ENCODE measurements at places on chromosomes 6 and 20.

- DNase-seq = peak; percentile 69
Observed at GRCh38 chr6:31497531-31498476, at the start of gene MICB. MICB (plus strand) TSS chr6:31498145; CDS start chr6:31498194, 49 bp downstream.

- DNase-seq = no peak
Observed at GRCh38 chr6:1659816-1660215, 50.1 kb downstream of the FOXC1 start.

- DNase-seq = no peak
Observed at GRCh38 chr6:132715204-132715603, 1.3 kb upstream of the VNN1 start.

GRCh38 chr6:97440590-97441176 lies 157.7 kb upstream of the MMS22L start:
- DNase-seq = no peak

- DNase-seq = no peak
Observed at GRCh38 chr6:98653179-98653578, 181.2 kb upstream of the POU3F2 start.

- DNase-seq = no peak
Observed at GRCh38 chr20:48215536-48215935, 430.3 kb upstream of the SULF2 start.

- no peak for DNase-seq
Observed at GRCh38 chr20:52270696-52271095, 79.1 kb upstream of the ZFP64 start.

GRCh38 chr6:82185948-82186535 lies 61.5 kb downstream of the IBTK start:
- no peak for DNase-seq

- DNase-seq = no peak
Observed at GRCh38 chr20:54042021-54042420, 28.4 kb downstream of the BCAS1 start.

- no peak for DNase-seq
Observed at GRCh38 chr6:130046671-130047070, 28.3 kb downstream of the L3MBTL3 start.

DNA sequence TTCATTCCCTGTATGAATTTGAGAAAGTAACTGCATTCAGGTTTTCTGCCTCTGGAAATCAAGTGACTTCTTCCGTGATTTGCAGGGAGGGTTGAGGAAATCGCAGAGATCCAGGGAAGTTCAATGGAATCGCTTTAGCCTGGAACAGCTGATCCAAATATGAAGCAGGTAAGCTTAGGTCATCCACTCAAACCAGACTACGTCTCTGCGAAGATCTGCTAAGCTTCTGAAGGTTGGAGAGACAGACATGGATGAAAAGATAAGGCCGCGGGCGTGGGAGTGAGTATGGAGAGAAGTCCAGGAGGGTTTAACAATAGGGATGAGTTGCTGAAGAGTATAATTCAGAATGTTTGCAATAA lies 34.2 kb upstream of the BTN3A2 start:
- no peak for DNase-seq

- no peak for DNase-seq
Observed at GRCh38 chr6:40822619-40823018, 216.4 kb downstream of the UNC5CL start.

DNA sequence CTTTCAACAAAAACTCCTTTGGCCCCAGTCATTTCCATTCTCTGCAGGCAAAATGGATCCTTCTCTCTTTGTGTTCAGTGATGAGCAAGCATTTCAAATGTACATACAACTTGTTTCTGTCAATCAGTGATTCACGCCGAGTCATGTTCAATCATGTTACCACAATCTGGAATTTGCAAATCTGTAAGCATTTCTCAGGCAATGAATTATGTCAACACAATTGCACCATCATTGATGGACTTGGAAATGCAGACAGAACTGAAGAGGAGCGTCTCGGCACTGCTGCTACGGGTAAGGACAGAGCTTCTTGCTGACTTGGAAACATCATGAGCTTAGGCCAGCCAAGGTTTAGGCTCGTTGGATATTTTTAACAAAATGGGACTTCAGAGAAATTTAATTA lies 132.8 kb upstream of the AGPAT4 start:
- no peak for DNase-seq

DNA sequence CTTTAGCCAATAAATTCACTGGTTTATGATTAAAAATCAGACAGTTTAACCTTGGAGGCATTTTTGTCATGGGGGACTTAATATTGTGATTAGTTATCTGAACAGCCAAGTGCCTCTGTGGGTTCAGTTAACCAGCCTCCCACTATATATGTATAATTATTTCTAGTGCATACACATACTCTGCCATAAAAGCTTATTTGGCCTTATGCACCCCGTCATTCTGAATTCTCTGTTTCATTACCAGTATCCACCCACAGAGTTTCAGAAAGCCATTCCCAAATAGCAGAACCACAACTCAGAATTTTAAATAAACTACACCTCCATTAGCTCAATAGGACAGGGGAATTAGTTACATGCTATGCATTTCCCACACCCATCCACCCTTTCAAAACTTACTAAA lies 279.7 kb downstream of the ZFAND3 start:
- DNase-seq = no peak

GRCh38 chr6:107972413-107973096 lies 14.5 kb upstream of the SEC63 start:
- DNase-seq = no peak

DNA sequence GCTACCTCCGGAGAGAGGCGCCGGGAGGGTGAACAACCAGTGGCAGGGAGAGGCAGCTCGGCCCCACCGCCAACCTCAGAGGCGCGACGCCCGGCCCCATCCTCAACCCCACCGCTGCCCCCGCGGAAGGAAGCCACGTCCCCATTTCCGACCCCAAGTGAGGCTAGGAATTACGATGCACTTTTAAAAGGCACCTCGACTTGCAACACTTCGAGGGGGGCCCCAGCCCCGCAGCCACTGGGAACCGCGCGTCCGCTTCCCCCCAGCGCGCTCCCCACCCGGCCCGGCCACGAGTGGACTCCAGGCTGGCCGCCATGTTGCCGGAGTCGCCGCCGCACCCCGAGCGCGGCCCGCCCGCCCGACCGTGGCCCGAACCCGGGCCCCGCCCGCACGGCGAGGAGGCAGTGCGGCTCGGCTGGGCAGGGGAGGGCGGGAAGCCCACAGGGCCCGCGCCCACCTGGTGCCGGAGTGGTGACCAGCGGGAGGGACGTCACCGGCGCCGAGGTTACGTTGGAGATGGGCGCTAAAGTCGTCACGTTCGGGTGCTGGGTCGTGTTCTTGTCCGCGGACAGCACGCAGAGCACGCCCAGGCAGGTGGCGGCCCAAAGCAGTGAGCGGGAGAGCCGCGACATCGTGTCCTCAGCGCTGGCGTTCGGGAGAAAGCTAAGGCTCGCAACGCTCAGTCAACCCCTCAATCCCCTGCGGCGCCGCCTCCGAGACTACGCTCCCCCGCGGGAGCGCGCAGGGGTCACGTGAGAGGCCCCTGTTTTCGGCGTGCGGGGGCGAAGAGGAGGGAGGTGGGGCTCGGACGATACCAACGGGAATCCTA lies at the start of gene CD164:
Gene CD164, minus strand, starts transcription at position 721 of the 829 bp plus-strand sequence. Its CDS starts 89 bp downstream, at position 632.
- peak; percentile 42 for DNase-seq

GRCh38 chr6:116682334-116682712 lies 1.3 kb downstream of the KPNA5 start:
- DNase-seq = no peak

DNA sequence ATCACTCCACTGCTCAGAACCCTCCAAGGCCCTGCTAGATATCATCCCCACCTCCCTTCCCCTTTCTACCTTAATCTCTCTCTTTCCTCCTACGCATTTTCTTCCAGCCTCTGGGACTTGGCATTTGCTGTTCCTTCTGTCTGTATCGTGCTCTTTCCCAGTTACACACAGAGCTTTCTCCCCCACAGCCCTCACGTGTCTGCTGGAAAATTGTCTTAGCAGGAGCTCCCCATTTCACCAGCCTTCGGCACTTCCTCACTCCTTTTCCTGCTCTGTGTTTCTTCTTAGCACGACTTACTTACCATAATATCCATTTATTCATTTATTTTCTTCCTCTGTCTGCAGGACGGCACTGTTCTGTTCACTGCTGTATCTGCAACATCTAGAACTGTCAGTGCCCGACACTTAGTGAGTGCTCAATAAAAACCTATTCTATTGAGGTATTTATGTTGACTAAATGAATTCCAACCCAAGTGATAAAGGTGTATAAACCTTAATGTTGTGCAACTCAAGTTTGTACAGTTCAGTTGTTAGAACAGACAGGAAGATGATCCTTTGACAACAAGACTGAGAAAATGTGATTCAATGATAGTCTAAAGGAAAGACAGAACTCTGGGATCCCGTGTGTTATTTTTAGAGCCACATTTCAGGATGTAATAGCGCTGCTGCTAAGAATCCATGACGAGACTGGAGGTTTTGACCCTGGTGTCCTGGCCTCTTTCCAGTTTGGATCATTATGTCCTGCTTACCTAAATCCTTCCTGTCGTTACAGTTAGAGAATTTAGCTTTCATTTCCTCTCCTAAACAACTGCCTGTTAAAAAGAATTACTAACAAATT lies 170.1 kb upstream of the LAMP5 start:
- DNase-seq = no peak

GRCh38 chr6:36912030-36912454 lies 26.3 kb downstream of the C6orf89 start:
- DNase-seq = no peak

GRCh38 chr6:169543704-169544103 lies 158.1 kb downstream of the WDR27 start:
- DNase-seq = no peak

- no peak for DNase-seq
Observed at GRCh38 chr20:56359212-56360132, 698 bp downstream of the FAM210B start.

GRCh38 chr6:106666282-106667021 lies 37.1 kb downstream of the QRSL1 start:
- no peak for DNase-seq

GRCh38 chr6:1035401-1035800 lies 276.5 kb upstream of the FOXQ1 start:
- DNase-seq = no peak

DNA sequence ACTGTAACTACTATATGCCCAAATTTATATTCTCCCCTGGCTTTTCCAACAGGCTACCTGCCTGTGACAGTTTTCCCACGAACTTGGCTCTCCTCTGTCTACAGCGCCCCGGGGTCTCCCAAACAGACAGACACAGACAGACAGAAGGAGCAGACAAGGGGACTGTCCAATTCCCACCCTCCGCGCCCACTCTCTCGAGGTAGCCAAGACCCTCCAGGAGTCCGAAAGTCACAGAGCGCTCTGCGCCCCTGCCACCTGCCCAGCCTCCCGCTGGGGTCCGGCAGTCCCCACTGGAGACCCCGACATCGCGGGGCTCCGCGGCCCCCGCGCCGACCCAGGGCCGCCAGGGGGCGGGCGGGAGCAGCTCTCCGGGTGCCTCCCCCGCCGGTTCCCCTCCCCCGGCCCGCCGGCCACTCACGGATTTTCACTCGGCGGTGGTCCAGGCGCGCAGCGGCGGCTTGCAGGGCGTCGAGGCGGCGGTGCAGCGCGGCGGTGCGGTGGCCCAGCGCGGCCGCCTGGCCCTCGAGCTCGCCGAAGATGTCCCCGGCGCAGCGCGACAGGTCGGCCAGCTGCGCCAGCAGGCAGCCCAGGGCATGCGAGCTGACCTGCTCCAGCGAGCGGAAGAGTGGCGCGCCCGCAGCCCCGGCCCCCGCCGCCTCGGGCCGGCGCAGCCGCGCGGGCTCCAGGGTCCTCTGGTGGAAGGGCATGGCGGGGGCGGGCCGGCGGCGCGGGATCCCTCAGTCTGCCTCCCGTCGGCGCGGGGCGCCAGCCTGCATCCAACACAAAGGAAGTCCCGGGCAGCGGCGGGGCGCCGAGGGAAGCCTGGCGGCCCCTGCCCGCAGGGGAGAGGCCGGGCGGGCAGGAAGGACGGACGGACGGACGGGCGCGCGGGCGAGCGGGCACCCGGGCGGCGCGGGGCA lies 81.3 kb upstream of the CCDC28A start:
- DNase-seq = no peak

- no peak for DNase-seq
Observed at GRCh38 chr6:22147921-22148776, 148.7 kb downstream of the PRL start.

DNA sequence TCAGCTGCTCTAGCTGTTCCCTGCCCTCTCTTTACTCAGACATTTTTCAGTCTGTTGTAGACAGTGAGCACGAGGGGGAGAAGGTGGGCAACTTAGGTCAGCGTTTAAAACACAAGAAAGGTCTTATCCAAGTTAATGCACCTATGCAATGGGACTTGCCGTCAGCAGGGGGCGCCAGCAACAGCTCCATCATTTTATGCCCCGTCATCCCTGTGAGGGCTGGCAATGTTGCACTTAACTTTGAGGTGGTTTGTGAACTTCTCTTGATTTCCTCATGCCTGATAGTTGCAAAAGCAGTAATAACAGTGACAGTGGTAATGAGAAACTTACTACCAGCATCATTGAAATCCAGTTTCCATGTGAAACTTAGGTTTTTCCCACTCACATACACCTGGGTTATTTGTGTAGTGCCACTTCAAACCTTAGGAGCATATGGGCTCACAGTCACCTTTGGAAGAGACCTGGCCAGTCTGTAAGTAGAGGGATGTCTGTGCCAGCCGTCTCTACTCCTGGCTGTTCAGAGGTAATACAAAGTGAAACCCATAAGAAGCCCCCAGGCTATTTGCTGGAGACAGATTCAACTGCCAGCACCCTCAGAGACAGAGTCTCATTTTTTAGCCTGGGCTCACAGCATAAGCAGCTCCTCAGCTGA lies 44.9 kb upstream of the ID1 start:
- peak; percentile 62 for DNase-seq

DNA sequence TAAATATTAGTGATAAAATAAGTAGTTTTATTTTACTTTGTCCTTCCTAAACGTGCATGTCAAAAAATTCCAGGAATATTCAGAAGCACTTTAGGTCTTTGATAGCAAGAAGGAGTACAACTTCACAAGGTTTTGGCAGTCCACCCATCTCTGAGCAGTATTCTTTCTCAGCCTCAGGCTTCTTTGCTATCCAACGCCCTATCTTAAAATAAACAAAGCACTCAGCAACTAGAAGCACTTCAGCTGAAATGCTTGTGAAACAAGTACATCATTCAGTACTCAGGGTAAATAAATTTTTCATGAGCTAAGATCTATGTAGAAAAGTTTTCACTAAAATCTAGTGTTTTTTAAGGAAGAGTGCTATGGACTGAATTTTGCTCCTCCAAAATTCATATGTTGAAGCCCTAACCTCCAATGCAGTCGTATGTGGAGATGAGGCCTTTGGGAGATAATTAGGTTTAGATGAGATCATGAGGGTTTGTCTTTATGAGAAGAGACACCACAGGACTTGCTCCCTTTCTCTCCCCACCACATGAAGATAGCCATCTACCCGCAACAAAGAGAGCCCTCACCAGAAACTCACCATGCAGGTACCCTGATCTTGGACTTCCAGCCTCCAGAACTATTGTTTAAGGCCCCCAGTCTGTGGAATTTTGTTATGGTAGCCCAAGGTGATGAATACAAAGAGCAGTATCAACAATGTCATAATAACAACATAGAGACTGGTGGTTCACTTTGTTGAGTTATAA lies 539.1 kb downstream of the TFAP2A start:
- no peak for DNase-seq

Data from stimulated activated CD8-positive, alpha-beta memory T cell treated with anti-CD3 and anti-CD28 coated beads, Interleukin-4, amount 100 ng/mL, for 1 hour (primary cell).